Endothelial cell of umbilical vein (primary cell): ENCODE measurements at places on chromosomes 5 and 9.

DNA sequence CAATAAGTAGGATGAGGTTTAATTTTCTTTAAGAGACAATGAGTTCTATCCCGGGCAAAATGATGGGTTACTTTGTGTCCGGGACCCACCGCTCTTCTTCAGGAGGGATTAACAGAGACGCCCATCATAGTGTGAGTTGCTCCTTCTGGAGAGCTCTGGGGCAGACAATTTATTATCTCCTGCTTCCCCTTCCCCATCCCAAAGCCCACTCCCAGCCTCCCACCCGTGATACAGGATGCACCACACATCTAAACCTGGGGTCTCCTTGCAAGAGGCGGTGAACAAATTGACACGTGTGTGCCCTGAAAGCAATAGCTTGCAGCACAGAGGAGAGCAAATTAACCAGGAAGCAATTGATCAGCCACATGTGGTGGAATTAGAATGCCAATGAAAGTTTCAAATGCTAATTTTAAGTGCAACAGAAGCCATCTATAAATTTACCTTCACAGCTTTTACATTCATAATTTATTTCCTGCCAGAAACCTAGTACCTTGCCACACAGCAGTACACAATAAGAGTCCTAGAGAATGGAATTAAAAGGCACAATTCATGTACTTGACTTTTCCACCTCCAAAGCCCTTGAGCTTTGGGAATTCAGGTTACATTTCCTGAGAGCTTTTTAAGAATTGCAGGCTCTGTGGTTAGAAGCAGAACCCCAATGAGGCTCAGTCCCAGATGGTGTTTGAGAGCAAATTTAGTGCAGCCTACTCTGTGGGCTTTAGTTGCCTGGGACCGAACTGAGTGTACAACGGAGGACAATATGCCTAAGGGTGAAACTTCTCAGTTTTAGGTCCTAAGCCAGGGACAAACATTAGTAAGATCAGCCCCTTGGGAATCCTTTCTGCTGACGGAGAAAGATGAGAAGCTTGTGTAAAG lies 399.6 kb downstream of the MED10 start:
- H3K36me3 ChIP-seq: no peaks in the 10 kb centered on the region
- H3K27me3 ChIP-seq: no peaks in the 10 kb centered on the region
- no peaks in the 10 kb centered on the region for H3K4me1 ChIP-seq
- no peak overlapping the region for H3K4me3 ChIP-seq

GRCh38 chr9:4277531-4277991 lies 22.3 kb downstream of the GLIS3 start:
- no peaks in the 10 kb centered on the region for H3K27me3 ChIP-seq
- H3K4me1 ChIP-seq: peaks cover 6% of the 10 kb centered on the region
- no peak overlapping the region for H3K4me3 ChIP-seq
- H3K36me3 ChIP-seq: no peaks in the 10 kb centered on the region
- peak overlapping the region; percentile 1 for H3K27ac ChIP-seq

GRCh38 chr5:27788184-27788583 lies 749.8 kb upstream of the CDH9 start:
- no peaks in the 10 kb centered on the region for H3K36me3 ChIP-seq
- no peaks in the 10 kb centered on the region for H3K27me3 ChIP-seq
- no peak for DNase-seq
- no peak overlapping the region for H3K4me3 ChIP-seq
- no peaks in the 10 kb centered on the region for H3K4me1 ChIP-seq

GRCh38 chr5:83145882-83146331 lies 68.6 kb downstream of the XRCC4 start:
- DNase-seq: no peak
- no peaks in the 10 kb centered on the region for H3K27me3 ChIP-seq
- H3K27ac ChIP-seq: no peak overlapping the region

DNA sequence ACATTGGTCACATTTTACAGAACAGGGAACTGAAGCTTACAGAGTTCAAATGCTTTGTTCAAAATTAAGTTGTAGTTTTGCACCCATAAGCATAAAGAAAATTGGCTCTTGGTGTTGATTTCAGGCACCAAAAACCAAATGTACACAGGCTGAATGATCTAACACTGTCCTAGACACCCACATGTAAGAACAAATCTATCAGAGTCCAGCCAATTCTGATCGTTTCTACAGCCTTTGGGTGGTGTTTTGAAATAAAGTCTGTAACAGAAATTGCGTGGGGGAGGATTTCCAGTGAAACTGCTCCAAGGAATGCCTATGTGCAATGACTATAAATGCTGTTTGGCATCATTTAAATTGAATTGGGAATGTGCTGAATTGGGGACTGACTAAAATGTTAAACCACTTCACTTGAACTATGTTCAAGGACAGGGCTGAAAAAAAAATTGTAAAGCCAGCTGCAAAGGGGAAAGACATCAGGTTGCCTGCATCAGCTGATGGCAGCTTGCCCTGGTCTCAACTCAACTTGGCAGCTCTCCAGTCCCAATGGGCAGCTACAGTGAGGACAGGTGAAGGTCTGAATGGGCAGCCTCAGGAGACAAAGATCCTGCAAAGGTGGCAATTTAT lies 92.2 kb upstream of the TRPC7 start:
- no peak for DNase-seq
- H3K36me3 ChIP-seq: no peaks in the 10 kb centered on the region

GRCh38 chr5:59709346-59709821 lies 184.1 kb downstream of the PDE4D start:
- no peaks in the 10 kb centered on the region for H3K36me3 ChIP-seq
- DNase-seq: no peak
- H3K27ac ChIP-seq: no peak overlapping the region
- H3K27me3 ChIP-seq: no peaks in the 10 kb centered on the region

DNA sequence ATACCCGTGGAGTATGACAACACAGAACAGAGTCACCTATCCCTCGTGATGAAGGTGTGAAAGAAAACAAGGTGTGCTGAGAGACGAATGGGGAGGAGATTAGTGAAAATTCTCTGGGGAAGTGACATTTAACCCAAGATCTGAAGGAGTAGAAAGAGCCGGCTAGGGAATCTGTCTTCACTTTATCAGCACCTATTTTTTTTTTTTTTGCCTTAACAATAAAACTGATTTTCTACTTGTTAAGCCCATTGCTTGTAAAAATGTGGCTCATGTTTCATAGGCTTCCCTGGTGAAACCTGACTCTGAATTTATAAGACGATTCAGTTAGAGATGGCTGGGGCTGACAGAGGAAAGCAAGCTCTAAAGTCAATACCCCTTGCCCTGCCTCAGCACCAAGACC lies 322.6 kb upstream of the MSX2 start:
- H3K4me3 ChIP-seq: no peak overlapping the region
- H3K4me1 ChIP-seq: no peaks in the 10 kb centered on the region
- H3K27ac ChIP-seq: no peak overlapping the region

- no peak for DNase-seq
- H3K4me1 ChIP-seq: no peaks in the 10 kb centered on the region
- no peak overlapping the region for H3K4me3 ChIP-seq
- H3K27me3 ChIP-seq: no peaks in the 10 kb centered on the region
- no peak overlapping the region for H3K27ac ChIP-seq
Measured at GRCh38 chr9:79735023-79735779, 163.4 kb downstream of the TLE4 start.

GRCh38 chr9:96395964-96396363 lies 12.5 kb upstream of the SLC35D2 start:
- no peak overlapping the region for H3K27ac ChIP-seq
- H3K36me3 ChIP-seq: no peaks in the 10 kb centered on the region
- H3K27me3 ChIP-seq: no peaks in the 10 kb centered on the region
- H3K4me3 ChIP-seq: no peak overlapping the region
- DNase-seq: no peak

DNA sequence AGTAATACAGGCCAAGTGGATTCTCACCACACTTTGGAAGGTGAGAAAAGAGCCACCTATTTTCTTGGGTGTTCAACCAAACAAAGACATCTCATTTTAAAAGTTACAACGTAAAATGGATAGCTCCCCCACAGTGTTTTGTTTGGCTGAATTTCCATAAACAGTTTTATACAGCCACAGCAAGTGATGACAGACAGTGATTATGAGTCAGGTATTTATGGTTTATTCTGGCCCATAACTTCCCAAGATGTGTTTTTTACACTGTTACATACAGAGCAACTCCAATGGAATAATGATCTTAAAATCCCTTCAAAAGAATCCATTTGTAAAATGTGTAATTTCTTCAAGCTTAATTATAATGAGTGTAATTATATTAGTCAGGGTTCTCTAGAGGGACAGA lies 421.3 kb downstream of the TLE1 start:
- no peaks in the 10 kb centered on the region for H3K36me3 ChIP-seq
- H3K27ac ChIP-seq: no peak overlapping the region
- H3K27me3 ChIP-seq: no peaks in the 10 kb centered on the region
- H3K4me3 ChIP-seq: no peak overlapping the region
- H3K4me1 ChIP-seq: no peaks in the 10 kb centered on the region

- H3K4me3 ChIP-seq: no peak overlapping the region
- no peaks in the 10 kb centered on the region for H3K36me3 ChIP-seq
- H3K27me3 ChIP-seq: no peaks in the 10 kb centered on the region
- H3K27ac ChIP-seq: no peak overlapping the region
- peak; percentile 31 for DNase-seq
- H3K4me1 ChIP-seq: peaks cover 19% of the 10 kb centered on the region
Measured at GRCh38 chr5:37715361-37715760, 124.5 kb downstream of the GDNF start.

GRCh38 chr9:78010445-78010844 lies 21.2 kb downstream of the GNAQ start:
- peak; percentile 46 for DNase-seq
- H3K4me3 ChIP-seq: no peak overlapping the region
- H3K36me3 ChIP-seq: no peaks in the 10 kb centered on the region
- H3K4me1 ChIP-seq: peaks cover 17% of the 10 kb centered on the region
- H3K27ac ChIP-seq: no peak overlapping the region
- H3K27me3 ChIP-seq: no peaks in the 10 kb centered on the region

DNA sequence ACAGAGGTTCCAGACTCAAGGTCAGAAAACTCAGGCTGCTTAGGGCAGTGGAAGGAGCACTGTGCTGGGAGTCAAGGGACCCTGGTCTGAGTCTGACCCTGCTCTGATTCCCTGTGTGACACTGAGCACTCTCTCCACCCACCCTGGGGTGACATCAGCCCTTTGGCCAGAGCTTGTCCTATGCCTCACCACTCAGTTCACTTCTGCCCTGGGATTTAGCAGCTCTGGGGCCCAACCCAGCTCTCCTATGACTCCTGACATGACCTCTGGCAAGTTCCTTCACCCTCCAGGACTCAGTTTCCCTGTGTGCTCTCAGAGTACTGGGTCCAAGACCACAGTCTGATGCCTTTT lies 63.9 kb downstream of the FAM114A2 start:
- H3K4me3 ChIP-seq: no peak overlapping the region
- H3K27me3 ChIP-seq: peaks cover 15% of the 10 kb centered on the region
- no peak overlapping the region for H3K27ac ChIP-seq
- no peaks in the 10 kb centered on the region for H3K4me1 ChIP-seq

DNA sequence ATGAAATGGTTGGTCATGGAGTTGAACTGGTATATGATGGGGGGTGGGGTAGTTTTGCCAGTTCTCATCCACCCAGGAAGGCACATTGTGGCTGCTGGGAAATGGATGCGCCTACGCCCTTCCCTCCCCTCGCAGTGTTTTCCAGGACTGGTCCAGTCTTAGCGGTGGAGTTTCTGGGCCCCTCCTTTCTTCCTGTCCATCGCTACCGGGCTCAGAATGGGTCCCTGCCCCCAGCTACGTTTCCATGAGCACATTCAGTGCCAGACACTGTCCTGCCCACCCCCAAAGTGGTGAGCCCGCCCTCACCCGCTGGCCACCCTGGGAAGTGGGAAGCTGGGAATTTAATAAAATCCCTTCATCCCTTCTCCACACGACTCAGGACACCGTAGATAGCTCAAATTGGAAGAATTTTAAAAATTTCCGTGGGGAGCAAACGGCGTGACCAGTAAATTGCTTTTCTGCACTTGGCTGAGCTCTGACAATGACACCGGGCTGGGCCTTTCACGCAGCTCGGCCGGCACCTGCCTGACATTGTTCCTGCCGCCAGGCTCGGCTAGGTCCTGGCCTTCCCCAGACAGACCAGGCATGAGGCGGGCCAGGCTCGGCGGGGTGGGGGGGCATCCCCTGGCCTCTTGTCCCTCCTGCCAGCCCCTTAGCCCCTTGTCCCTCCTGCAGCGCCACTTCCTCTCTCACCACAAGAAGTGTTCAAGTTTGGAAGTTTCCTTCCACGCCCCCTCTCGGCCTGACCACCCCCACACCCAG lies 3.6 kb downstream of the FGF18 start:
- H3K27ac ChIP-seq: no peak overlapping the region
- no peak overlapping the region for H3K4me3 ChIP-seq
- H3K36me3 ChIP-seq: no peaks in the 10 kb centered on the region
- peaks cover 5% of the 10 kb centered on the region for H3K27me3 ChIP-seq

DNA sequence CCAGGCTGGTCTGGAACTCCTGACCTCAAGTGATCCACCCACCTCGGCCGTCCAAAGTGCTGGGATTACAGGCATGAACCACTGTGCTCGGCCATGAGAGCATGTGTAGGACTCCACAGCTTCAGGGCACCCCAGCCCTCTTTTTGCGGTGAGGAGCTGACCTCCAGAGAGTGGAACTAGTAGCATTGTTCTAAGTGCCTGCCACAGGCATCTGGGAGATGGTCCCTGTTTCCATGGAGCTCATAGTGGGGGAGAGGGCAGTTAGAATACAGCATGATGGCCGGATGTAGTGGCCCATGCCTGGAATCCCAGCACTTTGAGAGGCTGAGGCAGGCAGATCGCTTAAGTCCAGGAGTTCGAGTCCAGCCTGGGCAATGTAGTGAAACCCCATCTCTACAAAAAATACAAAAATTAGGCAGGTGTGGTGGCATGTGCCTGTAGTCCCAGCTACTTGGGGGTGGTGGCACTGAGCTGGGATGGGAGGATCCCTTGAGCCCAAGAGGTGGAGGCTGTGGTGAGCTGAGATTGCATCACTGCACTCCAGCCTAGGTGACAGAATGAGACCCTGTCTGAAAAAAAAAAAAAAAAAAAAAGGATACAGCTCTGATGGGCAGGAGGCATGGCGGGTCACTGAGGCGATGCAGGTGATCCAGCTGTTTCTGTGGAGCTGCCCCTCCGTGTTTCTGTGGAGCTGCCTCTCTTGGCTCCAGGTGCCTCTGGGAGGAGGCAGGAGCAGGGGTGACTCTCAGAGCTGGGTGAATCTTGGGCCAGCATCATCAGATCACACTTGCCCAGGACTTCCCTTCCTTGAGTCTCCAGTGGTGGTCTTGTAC lies 4.2 kb downstream of the ASS1 start:
- no peak for DNase-seq
- H3K27ac ChIP-seq: no peak overlapping the region
- H3K36me3 ChIP-seq: no peaks in the 10 kb centered on the region
- H3K4me1 ChIP-seq: peaks cover 35% of the 10 kb centered on the region

- H3K27ac ChIP-seq: peak overlapping the region; percentile 88
- peaks cover 66% of the 10 kb centered on the region for H3K4me1 ChIP-seq
- no peaks in the 10 kb centered on the region for H3K27me3 ChIP-seq
- H3K4me3 ChIP-seq: no peak overlapping the region
Measured at GRCh38 chr5:134554319-134555222, 29.1 kb downstream of the JADE2 start.

- H3K27ac ChIP-seq: no peak overlapping the region
- H3K4me3 ChIP-seq: no peak overlapping the region
- no peaks in the 10 kb centered on the region for H3K4me1 ChIP-seq
- no peaks in the 10 kb centered on the region for H3K36me3 ChIP-seq
- no peaks in the 10 kb centered on the region for H3K27me3 ChIP-seq
Measured at GRCh38 chr5:169856571-169856970, 123.7 kb downstream of the INSYN2B start.
